NCI-H748 treated with DMSO at 0.1 percent for 48 hours (cell line): ENCODE measurements at places on chromosomes 4 and X.
A peak's percentile ranks its signal among the peaks of the same experiment; 100 is the strongest.

- DNase-seq: no peak
Measured at GRCh38 chr4:113874480-113874879, 105.0 kb downstream of the ARSJ start.

DNA sequence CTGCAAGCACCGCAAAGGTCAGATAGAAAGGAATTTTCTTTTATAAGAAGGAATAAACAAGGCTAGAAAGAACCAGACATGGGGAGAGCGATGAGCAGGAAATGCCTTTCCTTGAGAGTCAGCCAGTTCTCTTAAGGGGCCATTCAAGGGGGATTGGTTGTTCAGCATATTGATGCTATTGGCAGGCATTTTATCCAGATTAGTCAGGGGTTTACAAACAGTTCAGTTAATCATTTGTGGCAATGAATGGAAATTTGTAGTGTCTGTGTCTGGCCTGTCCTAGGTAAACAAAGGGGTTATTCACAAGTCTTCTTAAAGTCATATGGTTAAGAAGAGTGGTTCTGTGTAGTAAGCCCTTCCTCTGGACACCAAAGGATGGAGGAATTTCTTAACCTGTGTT is 184.7 kb upstream of the FRMPD4 start:
- DNase-seq: no peak

GRCh38 chrX:41903544-41903943 is 19.8 kb downstream of the CASK start:
- no peak for DNase-seq

GRCh38 chrX:119401569-119401968 is 2.4 kb downstream of the SLC25A43 start:
- DNase-seq: no peak

GRCh38 chr4:154126276-154126675 is 337.4 kb upstream of the SFRP2 start:
- no peak for DNase-seq

DNA sequence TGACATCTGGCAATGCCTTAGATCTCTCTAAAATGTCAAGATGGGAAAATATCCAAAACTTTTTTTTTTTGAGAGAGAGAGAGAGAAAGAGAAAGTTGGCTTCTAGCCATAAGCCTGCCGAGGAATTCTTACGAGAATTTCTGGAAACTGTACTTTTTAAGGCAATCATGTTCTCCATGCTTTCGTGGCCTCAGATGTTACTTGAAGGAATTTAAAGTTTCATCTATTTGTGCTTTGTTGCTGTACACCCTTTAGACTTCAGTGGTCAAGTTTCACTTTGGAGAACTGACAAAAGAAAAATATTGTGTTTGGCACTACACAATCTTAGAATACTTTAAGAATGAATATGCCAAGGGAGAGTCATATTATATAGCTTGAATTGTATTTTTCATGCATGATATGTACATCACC is 53.9 kb downstream of the FAT4 start:
- no peak for DNase-seq

GRCh38 chrX:154470434-154470833 is 8.6 kb downstream of the LAGE3 start:
- DNase-seq: no peak

DNA sequence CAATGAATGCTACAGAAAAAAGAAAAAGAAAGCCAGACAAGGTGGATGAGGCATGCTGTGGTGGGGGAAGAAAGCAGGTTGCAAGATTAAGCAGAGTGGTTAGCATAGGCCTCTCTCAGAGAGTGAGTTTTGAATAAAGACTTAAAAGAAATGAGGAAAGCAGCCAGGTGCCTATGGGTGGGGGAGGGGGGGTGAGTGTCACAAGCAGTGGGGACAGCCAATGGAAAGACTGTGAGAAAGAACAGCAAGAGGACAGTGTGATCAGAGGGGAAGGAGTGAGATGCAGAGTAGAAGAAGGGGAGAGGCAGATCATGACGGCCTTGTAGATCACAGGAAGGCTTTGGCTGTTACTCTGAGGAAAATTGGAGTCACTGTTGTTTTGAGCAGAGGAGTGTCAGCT is 162.5 kb downstream of the SOX3 start:
- no peak for DNase-seq

DNA sequence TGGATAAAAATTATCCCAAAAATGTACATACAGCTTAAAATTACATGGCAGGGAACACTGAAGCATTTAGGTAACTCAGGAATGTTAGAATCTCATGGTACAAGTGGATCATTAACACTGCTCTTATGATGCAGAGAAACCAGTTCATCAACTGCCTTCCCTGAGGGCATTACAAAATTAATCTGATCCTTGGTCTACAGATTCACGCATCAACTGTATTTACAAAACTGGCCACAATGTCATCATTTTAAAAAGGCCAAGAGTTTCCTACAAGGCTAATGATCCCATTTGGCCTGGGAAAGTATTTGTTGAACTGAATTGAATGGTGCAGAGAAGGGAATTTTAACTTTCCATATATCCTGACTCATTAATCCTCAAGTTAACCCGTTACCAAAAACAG is 84.6 kb downstream of the TSPAN5 start:
- peak; percentile 37 for DNase-seq

DNA sequence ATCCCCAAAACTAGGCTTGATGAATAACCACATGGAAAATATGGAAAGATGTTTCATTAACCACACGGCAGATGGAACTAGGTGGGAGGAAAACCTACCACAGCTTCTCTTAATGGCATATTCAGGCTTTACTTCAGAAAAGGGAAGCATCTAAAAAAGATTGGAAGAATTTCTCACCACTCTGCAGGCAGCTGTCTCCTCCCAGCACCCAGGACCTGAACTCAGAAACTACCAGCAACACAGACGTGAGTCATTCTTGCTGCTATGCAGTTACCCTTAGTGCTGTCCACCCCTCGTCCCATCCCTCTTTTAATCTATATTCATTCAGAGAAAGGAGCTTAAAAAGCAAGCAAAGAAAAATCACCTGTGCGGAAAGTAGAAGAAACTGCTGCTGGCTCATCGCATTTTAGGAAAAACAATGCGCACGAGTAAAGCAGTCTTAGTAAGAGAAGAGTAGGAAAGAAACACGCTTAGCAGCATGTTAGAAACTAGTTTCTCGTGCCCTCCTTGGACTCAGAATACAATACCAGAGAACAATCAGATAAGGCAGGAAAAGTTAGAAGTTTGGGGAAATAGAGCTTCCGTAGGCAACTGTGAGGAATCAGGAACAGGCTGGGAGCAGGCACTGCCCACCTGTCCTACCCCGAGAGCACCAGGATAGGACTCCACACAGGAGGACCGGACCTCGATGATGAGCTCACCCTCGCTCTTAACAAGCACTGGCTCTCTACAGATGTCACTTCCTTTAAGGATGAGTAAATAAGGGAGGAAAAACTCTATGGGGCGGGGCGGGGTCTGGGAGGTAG is 48.1 kb upstream of the ENPP6 start:
- no peak for DNase-seq

DNA sequence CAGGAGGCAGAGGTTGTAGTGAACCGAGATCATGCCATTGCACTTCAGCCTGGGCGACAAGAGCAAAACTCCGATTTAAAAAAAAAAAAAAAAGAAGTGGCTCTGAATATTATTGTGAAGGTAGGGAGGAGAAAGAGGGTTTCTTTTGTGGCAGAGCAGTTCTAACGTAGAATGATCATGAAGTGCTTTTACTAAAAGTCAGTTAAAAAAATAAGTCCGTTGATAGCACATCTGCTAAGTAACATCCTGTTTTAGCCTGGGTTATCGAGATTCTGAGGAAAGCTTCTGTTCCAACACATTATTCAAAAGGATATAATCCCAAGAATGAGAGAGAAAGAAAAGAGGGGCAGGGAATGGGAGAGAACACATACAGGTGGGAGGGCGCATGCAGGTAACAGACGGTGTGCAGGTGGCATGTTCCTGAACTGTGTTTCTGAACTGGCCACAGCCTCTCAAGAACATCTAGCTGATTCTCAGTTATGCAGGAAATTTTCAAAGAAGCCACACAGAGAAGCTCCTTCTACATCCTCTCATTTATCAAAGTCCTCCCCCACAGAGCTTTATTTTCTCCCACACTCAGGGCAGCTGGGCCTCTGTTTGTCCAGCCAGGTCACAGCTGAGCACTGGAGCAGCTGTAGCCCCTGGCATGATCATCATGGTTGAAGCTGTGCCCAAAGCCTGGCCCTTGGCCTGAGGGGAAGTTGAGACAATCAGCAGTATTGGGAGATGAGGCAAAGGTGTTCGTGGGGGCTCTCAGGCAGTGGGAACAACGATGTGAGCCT is 342.3 kb downstream of the ZNF674 start:
- DNase-seq: no peak

- no peak for DNase-seq
Measured at GRCh38 chrX:105618393-105619101, 203.8 kb upstream of the NRK start.

- no peak for DNase-seq
Measured at GRCh38 chr4:98570151-98570797, 88.1 kb downstream of the TSPAN5 start.

DNA sequence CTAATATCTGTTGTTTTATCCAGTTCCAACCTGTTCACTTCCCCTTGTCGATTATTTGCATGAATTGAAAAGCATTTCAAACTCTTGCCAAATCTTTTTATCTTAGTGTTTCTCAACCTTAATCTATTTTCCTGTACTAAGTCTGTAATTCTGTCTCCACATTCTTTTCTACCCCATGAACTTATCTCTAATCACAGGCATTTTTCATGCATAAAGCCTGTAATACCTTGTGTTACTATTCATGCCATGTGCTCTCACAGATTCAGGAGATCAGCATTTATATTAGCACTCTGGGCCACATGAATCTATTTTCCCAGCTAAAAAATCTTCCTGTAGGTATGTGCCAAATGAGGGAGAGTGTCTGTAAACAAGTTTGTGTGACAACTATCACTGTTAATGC is 1360.9 kb downstream of the STIM2 start:
- no peak for DNase-seq

DNA sequence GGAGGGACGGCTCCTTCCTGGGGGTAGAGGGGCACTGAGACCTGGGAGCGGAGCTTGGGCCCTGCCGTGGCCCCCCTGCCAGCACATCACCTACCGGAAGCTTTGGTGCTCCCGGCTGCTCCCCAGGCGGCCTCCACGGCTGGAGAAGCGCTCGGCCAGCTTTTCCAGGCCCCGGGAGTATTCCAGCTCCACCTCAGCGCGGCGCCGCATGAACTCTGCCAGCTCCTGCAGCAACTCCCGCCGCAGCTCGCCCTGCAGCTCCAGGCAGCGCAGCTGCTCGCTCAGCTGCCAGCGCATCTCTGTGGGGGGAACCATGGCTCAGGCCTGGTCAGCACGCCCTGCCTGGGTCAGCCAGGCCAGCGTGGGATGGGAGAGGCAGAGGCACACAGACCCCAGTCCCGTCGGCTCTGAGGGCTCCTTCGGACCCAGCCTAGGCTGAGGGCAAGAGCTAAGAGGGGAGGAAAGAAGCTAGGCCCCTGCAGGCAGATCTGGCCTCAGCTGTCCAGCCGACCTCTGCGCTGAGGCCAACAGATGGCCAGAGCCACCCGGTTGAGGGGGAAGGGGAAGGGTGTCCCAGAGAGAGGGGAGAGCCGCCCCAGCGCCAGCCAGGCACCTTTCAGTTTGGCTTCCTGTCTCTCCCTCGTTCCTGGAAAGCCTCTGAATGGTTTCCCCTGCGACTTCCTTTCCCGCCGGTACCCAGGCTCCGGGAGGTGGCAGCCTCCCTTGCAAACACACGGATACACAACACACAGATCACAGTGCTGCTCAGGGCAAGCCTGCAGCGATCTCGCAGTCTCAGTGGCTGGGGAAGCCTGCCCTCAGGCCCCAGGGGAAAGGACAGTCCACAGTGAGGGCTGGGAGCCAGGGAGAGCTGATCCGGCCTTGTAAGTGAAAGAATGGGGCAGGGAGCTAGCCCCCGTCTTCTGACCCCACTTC is 4.3 kb downstream of the ARHGAP4 start:
- DNase-seq: no peak

GRCh38 chrX:44914532-44915198 is 41.7 kb downstream of the KDM6A start:
- DNase-seq: no peak

GRCh38 chr4:107317611-107318010 is 281.5 kb upstream of the DKK2 start:
- no peak for DNase-seq

- DNase-seq: no peak
Measured at GRCh38 chr4:101782546-101782945, 8.0 kb upstream of the BANK1 start.

- DNase-seq: no peak
Measured at GRCh38 chr4:184883024-184883423, 57.3 kb upstream of the ACSL1 start.

DNA sequence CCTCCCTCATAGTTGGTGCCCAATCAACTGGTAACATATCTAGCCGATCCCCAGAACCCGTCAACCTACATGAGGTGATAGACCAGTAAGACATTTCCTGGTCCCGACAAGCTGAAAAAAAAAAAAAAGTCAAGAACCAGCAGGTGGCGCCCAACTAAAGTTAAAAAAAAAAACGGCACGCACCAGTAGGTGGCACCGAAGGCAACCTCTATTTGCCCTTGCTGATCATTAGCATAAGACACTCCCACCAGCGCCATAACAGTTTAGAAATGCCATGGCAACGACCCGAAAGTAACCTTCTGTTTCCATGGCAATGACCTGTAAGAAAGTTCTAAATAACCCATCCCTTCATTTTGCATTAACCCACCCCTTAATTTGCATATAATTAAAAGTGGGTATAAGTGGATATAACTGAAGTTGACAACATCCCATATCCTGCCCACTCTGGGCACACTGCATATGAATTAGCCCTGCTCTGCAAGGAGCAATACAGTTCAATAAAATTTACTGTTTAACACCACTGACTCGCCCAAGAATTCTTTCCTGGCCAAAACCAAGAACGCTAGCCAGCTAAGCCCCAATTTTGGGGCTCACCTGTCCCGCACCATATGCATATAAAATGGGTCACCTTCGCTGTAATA is 83.9 kb upstream of the SPANXB1 start:
- DNase-seq: peak; percentile 43

- DNase-seq: no peak
Measured at GRCh38 chr4:65623506-65623905, 46.8 kb downstream of the EPHA5 start.

- DNase-seq: no peak
Measured at GRCh38 chr4:98512918-98513317, 145.5 kb downstream of the TSPAN5 start.

DNA sequence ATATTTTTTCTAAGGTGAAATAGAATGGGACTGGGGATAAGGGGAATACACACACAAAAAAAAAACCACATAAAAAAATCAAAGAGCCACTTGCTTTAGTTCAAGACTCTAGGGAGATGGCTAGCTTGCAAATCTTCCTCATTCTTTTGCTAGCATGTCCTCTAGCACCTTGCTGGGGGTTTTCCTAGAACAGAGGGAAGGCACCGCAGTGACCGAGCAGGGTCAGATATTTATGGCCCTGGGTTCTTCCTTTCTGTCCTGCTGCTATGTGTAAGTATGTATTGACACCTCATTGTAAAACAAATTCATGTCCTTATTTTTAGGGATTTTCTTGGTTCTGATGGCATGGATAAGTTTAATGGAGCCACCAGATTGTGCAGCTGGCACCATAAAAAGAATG is 81.2 kb downstream of the SHISA3 start:
- no peak for DNase-seq

- no peak for DNase-seq
Measured at GRCh38 chr4:78038704-78039103, 18.4 kb upstream of the FRAS1 start.

GRCh38 chr4:118683513-118683912 is 1.7 kb upstream of the METTL14 start:
- no peak for DNase-seq

- DNase-seq: no peak
Measured at GRCh38 chr4:159719531-159719930, 616.7 kb downstream of the RAPGEF2 start.

GRCh38 chr4:62232814-62233213 is 1032.7 kb downstream of the ADGRL3 start:
- DNase-seq: no peak

GRCh38 chr4:10201381-10202223 is 85.0 kb upstream of the WDR1 start:
- DNase-seq: no peak
